Stimulated activated CD4-positive, alpha-beta T cell treated with anti-CD3 and anti-CD28 coated beads, Interleukin-4, amount 100 ng/mL, for 4 hours (primary cell): ENCODE measurements at places on chromosomes 16 and 17.

DNA sequence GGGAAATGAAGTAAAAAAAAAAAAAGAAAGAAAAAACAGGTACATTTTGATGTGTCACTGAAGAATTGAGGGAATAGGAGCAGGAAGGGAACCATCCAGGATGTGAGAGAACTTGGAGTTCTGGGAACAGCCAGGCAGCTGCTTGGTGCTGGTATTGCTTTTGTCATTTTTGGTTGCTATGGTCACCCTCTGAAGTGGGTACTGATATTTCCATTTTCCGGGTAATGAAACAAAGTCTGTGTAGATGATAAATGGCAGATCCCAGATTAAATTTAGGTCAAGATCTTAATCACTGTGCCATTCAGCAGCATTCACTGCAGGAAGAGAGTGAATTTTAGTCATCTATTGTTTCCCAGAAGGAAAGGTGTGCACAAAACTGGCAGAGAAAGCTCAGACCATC, 93.6 kb downstream of the ABCA8 start:
- DNase-seq, result no peak

- DNase-seq, result no peak
These were observed 26.8 kb upstream of the PIK3R6 start for GRCh38 chr17:8894202-8894671.

GRCh38 chr17:38786372-38786771, 13.0 kb downstream of the PIP4K2B start:
- DNase-seq, result no peak

DNA sequence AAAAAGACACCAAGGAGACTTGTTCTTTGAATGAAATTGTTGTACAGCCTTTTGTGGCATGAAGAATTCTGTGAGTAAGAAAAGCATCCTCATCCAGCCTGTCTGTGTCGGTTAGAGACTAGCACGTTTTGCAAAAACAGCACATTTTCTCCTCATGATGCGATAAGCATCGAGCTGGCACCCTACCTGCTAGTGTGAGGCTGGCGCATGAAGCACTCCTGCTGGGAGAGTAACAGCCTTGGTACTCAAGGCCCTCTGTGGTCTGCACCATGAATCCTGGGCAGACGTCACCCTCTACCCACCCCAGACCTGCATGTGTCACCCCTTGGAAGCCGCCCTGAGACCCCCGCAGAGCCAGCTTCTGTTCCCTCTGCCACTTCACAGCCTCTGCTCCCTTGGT, 92.6 kb upstream of the TMEM132E start:
- no peak for DNase-seq
